CD4-positive, CD25-positive, alpha-beta regulatory T cell (primary cell): ENCODE measurements at places on chromosomes 12 and 14.

DNA sequence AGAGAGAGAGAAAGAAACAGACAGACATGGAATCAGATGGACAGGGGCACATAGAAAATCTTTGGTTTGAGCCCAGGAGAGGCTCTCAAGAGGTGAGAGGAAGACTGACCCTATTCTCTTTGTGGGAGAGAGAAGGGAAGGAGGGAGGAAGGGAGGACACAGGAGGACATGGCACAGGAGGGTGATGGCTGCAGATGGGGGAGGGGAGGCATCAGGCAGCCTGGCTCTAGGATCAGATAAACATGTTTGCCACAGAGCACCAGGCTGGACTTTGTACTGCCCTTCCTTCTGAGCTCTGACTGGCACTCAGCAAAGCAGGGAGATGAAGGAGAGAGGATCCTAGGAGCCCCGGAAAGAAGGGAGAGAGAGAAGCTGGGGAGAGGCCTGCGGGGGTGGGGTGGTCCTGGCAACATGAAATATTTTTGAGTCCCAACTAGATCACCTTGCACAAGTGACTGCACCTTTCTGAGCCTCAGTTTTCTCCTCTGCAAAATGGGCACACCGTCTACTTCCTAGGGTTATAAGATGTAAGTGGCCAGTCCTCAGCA, 6.1 kb downstream of the HNF1A start:
- DNase-seq, result no peak
- no peak overlapping the region for H3K27ac ChIP-seq
- no peak overlapping the region for H3K4me3 ChIP-seq
- no peaks in the 10 kb centered on the region for H3K27me3 ChIP-seq

DNA sequence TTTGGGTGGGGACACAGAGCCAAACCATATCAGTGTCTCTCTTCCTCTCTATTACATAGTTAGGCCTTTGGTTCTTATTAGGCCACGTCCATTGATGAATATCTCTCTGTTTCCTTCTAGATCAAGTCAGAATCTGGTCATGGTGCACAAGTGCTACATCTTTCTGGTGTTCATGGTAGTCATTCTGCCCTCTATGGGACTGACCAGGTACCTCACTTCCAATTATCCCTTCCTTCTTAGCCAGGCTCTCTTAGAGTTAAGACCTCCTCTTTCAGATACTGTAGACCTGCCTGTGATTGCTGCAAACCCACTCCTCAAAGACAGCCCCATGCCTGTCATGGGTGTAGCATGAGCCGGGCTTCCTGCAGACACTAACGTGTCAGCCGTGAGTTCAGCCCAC, 25.2 kb downstream of the NGB start:
- H3K36me3 ChIP-seq, result no peaks in the 10 kb centered on the region
- no peaks in the 10 kb centered on the region for H3K27me3 ChIP-seq
- DNase-seq, result no peak
- H3K4me3 ChIP-seq, result no peak overlapping the region

DNA sequence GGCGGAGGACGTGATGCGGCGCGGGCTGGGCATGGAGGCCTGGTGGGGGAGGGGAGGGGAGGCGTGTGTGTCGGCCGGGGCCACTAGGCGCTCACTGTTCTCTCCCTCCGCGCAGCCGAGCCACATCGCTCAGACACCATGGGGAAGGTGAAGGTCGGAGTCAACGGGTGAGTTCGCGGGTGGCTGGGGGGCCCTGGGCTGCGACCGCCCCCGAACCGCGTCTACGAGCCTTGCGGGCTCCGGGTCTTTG, 303 bp downstream of the GAPDH start:
- peak overlapping the region; percentile 74 for H3K4me3 ChIP-seq
- peaks cover 68% of the 10 kb centered on the region for H3K4me1 ChIP-seq
- H3K27ac ChIP-seq, result peak overlapping the region; percentile 94
- H3K27me3 ChIP-seq, result no peaks in the 10 kb centered on the region
- no peak for DNase-seq

- no peak overlapping the region for H3K27ac ChIP-seq
- no peak for DNase-seq
- H3K27me3 ChIP-seq, result no peaks in the 10 kb centered on the region
- H3K4me1 ChIP-seq, result no peaks in the 10 kb centered on the region
- H3K36me3 ChIP-seq, result no peaks in the 10 kb centered on the region
- H3K4me3 ChIP-seq, result no peak overlapping the region
Observed at GRCh38 chr12:39752482-39753137, 133.0 kb upstream of the ABCD2 start.

DNA sequence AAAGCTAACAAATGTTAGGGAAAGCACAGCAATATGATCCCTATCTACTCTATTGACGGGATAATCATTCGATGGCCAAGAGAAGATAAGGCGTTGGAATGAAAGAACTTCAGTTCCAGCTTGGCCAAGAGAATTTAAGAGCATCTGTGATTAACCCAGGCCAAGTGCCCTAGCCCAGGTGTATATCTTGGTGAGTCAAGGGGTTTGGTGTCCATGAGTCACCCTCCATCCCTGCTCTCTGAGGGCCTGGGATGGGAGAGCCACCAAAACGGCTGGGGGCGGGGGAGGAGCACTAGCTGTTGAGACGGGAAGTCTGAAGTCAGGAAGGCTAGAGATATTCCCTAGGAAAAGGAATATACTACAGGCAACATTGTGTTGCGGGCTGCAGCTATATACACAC, 13.0 kb downstream of the TBPL2 start:
- H3K27ac ChIP-seq, result no peak overlapping the region
- H3K27me3 ChIP-seq, result no peaks in the 10 kb centered on the region
- DNase-seq, result no peak

DNA sequence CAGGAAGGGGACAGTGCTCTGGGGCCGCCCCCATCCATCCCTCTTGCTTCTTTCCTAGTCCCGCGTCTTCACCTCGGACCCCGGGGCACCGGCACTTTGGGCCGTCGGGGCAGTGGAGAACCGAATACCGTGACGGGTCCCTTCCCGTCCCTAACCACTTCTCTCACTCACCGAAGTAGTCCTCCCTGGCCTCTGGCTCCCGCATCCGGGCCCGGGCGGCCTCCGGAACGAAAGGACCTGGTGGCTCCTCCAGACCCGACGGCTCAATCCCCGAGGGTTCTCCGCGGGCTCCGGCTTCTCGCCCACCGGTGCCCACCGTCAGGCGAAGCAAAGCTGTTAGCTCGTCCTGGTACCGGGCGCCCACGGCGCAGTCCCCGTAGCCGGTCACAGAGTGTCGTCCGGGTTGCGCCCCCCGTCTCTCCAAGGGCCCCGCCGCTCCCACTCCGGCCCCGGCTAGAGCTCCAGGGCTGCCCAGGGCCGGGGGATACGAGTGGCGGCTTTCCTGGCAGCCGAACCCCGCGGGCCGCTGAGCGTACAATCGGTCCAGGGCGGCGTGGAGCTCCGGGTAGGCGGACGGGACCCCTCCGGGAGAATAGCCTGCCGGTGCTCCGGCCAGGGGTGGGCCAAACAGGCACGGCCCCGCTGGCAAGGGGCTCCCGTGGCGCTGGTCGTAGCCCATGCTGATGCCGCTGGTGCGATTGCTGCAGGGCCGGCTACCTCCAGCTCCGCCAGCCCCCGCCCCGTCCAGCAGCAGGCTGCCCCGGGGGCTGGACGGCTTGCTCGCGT, 1.1 kb downstream of the AJUBA start:
- peak overlapping the region; percentile 19 for H3K4me3 ChIP-seq
- H3K27me3 ChIP-seq, result peaks cover 5% of the 10 kb centered on the region
- peaks cover 33% of the 10 kb centered on the region for H3K4me1 ChIP-seq
- H3K36me3 ChIP-seq, result no peaks in the 10 kb centered on the region

DNA sequence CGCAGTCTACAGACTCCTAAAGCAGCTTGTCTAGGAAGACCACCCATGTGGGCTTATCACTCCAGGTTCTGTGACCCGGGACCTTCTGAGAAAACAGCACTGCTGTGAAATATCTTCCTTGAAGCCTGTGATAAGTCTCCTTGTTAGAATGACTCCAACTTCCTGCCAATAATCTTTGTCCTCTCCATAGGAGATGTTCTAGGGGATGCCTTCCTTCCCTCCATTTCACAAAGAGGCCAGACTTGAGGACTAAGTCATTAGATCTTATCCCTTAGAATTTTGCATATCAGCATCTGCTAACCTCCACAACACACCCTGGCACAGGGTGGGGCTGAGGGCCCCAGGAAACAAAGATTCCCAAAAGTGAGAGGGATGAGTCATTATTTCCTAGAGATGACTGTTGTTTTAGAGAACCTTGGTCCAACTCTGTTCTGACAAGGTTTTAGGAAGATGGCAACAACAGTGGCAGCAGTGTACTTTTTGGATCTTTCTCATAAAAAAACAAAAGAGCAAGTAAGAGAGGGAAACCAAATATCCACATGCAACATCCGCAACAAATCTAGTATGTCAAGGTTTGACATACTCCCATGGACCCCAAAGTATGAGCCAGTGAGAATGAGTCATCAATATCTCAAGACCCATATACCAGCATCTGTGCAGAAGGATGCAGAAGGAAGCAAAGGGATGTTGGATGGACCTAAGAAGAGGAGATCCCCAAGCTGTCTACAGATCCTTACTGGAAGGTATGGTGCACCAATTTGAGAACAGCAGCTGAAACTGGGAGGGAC, 6.0 kb downstream of the LTB4R start:
- peaks cover 25% of the 10 kb centered on the region for H3K4me1 ChIP-seq
- no peaks in the 10 kb centered on the region for H3K27me3 ChIP-seq
- H3K27ac ChIP-seq, result no peak overlapping the region
- H3K36me3 ChIP-seq, result no peaks in the 10 kb centered on the region

- no peak for DNase-seq
- no peak overlapping the region for H3K27ac ChIP-seq
- no peak overlapping the region for H3K4me3 ChIP-seq
Observed at GRCh38 chr14:91653451-91653850, 78.4 kb downstream of the CATSPERB start.

GRCh38 chr12:121005346-121005815, 10.9 kb downstream of the C12orf43 start:
- no peak overlapping the region for H3K27ac ChIP-seq
- peak; percentile 30 for DNase-seq

DNA sequence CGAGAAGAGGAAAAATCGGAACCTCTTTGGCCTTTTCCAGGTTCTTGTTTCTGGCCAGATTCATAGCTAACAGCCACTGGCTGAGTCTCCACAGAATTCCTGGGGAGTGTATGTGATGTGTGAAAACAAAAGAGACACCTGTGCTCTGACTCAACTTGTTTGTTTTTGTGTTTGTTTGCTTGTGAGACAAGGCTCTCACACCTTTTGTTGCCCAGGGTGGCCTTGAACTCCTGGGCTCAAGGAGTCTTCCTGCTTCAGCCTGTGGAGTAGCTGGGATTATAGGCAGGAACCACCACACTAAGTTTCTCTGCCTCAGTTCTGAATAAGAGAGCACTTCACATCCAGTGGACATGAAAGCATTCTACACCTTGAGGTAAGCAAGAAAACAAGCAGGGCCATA, 22.7 kb downstream of the MFAP5 start:
- no peak overlapping the region for H3K4me3 ChIP-seq
- H3K27ac ChIP-seq, result no peak overlapping the region
- peaks cover 13% of the 10 kb centered on the region for H3K4me1 ChIP-seq
- H3K27me3 ChIP-seq, result no peaks in the 10 kb centered on the region
- no peaks in the 10 kb centered on the region for H3K36me3 ChIP-seq
- no peak for DNase-seq

DNA sequence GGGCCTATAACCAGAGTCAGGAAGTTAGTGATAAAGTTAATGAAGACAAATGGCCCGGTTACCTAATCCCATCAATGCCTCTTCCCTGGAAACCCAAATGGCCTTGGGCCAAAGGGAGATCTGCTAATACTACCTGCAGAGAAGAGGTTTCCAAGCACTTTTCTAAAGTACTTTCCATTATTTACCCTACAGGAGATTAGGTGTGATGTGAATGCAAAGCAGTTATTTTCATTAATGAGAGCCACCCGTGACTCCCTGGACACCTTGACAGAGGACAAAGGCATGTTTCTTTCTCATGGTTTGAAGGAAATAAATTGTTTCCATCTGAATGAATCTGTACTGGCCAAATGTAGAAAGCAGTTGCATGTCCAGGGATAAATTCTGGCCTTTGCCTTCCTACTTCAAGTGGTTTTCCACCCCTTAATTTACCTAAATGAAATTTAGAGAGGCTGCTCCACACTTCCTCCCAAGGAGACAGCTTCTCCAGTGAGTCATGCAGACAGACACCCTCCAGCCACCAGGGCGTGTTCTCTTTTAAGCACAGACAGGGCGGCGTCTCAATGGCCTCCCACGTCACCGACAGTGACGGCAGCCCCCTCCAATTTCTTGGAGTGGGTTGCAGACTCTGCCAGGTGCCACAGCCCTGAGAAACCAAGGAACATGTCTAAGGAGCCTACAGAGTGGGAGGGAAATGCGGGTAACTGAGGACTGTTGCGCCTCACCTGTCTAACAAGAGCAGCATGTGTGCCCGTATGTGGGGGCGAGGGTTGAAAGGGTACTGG, 43.9 kb upstream of the GNPNAT1 start:
- DNase-seq, result no peak
- no peak overlapping the region for H3K4me3 ChIP-seq
- H3K27ac ChIP-seq, result no peak overlapping the region
- H3K4me1 ChIP-seq, result no peaks in the 10 kb centered on the region
- H3K27me3 ChIP-seq, result no peaks in the 10 kb centered on the region

DNA sequence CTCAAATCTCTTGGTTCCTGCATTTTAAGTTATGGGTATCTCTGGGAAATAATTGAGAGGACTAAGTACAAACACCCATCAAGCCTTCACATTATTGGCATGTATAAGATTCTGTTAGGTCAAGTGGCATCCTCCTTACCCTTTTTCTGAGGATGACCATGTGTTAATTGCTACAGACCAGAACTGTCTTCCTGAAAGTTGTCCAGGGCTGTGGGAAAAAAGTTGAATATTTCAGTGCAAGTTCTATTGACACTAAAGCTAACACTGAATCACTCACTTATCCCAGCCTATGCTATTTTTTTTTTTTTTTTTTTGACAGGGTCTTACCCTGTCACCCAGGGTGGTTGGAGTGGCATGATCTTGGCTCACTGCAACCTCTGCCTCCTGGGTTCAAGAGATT, 130.1 kb upstream of the HIF1A start:
- peaks cover 11% of the 10 kb centered on the region for H3K4me1 ChIP-seq
- H3K27me3 ChIP-seq, result peaks cover 9% of the 10 kb centered on the region
- H3K27ac ChIP-seq, result no peak overlapping the region
- no peaks in the 10 kb centered on the region for H3K36me3 ChIP-seq
- H3K4me3 ChIP-seq, result no peak overlapping the region
